ENCODE measurements at places on chromosomes 11 and 22. TPM values are rescaled to one million over a fixed set of nuclear protein-coding genes. Genes with fewer than 3 reads are reported as not detected.

Gene RIC8A
- 226 TPM for total RNA-seq

Gene OR51B4
- not detected for total RNA-seq

Gene DDX25
- total RNA-seq, result not detected

Gene LINC01488
- not detected for total RNA-seq

Gene CRYBB2
- not detected for total RNA-seq

- H3K4me3 ChIP-seq, result no peak overlapping the region
- no peak overlapping the region for H3K27ac ChIP-seq
- H3K27me3 ChIP-seq, result no peaks in the 10 kb centered on the region
- H3K4me1 ChIP-seq, result no peaks in the 10 kb centered on the region
- DNase-seq, result peak; percentile 59
These were observed 303.4 kb upstream of the SYN3 start for GRCh38 chr22:33361581-33361980.

DNA sequence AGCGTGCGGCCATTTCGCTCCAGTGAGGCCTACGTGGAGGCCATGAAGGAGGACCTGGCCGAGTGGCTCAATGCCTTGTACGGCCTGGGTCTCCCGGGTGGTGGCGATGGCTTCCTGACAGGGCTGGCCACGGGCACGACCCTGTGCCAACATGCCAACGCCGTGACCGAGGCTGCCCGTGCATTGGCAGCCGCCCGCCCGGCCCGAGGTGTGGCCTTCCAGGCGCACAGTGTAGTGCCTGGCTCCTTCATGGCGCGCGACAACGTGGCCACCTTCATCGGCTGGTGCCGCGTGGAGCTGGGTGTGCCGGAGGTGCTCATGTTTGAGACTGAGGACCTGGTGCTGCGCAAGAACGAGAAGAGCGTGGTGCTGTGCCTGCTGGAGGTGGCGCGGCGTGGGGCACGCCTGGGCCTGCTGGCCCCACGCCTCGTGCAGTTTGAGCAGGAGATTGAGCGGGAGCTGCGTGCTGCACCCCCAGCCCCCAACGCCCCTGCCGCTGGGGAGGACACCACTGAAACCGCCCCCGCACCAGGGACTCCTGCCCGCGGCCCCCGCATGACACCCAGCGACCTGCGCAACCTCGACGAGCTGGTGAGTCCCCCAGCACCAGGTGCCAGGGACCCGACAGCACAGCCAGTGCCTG is 1.8 kb downstream of the GAS2L1 start:
- H3K36me3 ChIP-seq, result no peaks in the 10 kb centered on the region
- DNase-seq, result no peak
- H3K27ac ChIP-seq, result peak overlapping the region; percentile 53
- peaks cover 21% of the 10 kb centered on the region for H3K4me1 ChIP-seq
- H3K27me3 ChIP-seq, result peaks cover under 1% of the 10 kb centered on the region
- H3K4me3 ChIP-seq, result peak overlapping the region; percentile 87

DNA sequence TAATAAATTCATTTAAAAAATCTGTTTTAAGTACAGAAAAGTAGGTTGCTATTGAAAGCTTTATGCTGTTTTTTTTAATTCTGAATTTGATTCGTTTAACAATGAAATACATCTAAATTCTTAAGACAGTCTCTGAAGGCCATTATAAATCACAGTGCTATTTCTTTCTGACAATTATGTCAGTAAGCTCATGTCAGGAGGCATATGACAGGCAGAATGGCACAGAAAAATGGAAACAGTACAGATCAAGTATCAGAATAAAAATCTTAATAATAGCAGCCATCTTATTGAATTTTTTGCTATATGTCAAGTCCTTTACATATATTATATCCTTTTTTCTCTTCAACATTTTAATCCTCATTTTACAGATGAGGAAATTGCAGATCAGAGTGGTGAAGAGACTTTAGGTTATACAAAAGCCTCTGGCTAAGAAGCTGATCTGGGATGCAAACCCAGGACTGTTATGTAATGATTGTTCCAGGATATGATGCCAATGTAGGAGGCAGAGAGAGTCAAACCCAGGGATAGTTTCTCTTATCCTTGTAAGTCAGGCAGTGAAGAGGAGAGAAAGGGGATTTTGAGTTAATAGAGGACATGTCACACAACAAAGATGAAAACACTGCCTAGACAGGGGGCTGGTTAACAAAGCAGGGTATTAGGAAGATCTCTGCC is 283.1 kb upstream of the CCDC90B start:
- no peaks in the 10 kb centered on the region for H3K36me3 ChIP-seq
- DNase-seq, result peak; percentile 14
- peak overlapping the region; percentile 35 for H3K27ac ChIP-seq
- no peak overlapping the region for H3K4me3 ChIP-seq
- H3K27me3 ChIP-seq, result no peaks in the 10 kb centered on the region

DNA sequence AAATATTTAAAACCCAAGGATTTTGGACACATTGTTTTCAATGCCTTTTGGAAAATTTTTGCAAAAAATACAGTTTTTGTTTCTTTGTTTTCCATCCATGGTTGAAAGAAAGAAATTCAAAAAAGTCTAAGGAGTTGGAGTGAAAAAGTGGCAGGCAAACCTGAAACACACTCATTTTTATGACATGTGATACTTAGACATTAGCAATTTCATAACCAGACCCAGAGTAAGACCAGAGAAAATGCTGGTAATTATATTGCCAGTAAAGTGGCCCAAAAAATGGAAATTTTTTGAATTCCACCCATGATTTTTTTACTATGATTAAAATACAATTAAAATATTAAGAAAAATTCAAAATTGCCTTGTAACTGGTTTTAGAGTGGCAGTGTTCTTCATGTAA is 128.2 kb downstream of the SLC17A6 start:
- peak overlapping the region; percentile 83 for H3K27ac ChIP-seq
- DNase-seq, result peak; percentile 56
- H3K27me3 ChIP-seq, result no peaks in the 10 kb centered on the region
- no peaks in the 10 kb centered on the region for H3K36me3 ChIP-seq
- peaks cover 30% of the 10 kb centered on the region for H3K4me1 ChIP-seq

- no peak overlapping the region for H3K27ac ChIP-seq
- H3K27me3 ChIP-seq, result peaks cover 27% of the 10 kb centered on the region
- no peaks in the 10 kb centered on the region for H3K4me1 ChIP-seq
- no peaks in the 10 kb centered on the region for H3K36me3 ChIP-seq
These were observed 51.4 kb downstream of the PKNOX2 start for GRCh38 chr11:125215976-125216375.

DNA sequence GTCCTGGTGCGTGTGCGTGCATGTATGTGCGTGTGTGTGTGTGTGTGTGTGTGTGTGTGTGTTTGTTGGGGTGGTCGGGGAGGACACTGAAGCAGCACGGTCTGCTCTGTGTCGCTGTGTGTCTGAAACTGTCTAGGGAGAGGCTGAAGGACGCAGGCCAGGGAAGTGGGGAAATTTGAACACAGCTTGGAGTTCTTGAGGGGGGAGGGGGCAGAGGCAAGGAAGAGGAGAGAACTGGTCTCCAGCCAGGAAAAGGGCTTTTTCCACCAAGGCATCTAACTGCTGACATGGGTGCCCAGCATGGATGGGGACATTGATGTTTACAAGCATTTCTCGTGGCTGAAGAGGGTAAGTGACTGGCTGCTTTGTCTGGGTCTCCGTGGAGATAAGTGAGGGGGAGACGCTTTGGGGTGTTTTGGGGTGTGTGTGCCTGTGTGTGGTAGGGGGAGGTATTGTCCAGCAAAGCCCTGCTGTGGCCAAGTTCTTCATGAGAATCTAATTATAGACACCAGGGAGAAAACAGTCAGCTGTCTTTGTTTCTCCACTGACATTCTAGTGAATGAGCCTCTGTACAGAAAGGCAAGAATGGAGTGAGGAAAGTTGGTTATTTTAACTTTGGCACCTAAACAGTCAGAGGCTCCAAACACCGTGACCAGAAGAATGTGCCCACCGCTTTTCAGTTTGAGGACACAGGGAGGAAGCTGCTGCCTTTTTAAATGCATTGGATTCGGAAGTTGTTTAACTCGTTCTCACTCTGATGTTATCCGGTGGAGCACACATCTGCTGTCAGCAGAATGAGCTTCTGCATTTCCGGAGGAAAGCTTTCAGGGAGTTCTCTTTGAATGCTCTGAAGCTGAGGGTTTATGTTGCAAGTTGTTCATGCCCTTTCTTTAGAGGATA is 63.7 kb downstream of the PPFIBP2 start:
- no peaks in the 10 kb centered on the region for H3K36me3 ChIP-seq
- H3K4me3 ChIP-seq, result peak overlapping the region; percentile 62
- DNase-seq, result peak; percentile 66
- peak overlapping the region; percentile 65 for H3K27ac ChIP-seq
- no peaks in the 10 kb centered on the region for H3K27me3 ChIP-seq
- peaks cover 59% of the 10 kb centered on the region for H3K4me1 ChIP-seq

DNA sequence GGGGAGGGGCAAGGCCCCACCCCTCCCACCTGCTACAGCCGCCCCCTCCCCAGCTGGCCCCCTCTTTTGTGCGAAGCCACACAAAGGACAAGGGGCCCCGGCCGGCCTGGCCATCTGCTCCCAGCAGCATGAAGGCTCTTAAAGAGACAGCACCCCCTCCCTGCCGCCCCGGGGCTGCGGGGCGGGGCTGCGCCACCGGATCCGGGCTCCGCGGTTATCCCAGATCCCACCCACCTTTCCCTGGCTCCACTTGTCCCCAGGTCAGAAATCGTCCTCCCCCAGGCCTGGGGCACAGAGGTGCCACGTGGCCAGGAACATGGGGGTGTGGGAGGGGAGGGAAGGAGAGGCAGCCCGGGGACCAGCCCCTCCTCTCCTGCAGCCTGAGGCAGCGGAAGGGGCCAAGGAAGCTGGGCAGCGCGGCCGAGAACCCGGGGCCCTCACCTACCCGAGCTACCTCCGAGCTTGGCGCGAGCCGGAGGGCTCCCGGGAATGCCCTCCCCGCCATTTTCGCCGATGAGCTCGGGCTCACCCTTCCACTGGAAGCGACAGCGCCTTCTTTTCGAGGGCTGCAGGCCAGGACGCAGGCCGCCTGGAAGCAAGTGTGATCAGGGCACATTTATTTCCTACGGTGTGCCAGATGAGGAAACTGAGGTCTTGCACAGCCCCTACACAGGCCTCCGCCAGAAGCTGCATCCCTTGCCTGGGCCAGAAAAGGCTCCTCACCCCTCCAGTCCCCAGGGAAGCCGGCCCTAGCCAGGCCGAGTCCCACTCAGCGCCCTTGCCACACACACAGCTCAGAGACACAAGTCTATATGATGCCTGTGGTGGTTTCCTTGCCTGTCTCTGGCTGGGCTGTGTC is 2.5 kb upstream of the RCOR2 start:
- H3K27me3 ChIP-seq, result no peaks in the 10 kb centered on the region
- H3K4me3 ChIP-seq, result peak overlapping the region; percentile 42
- H3K4me1 ChIP-seq, result peaks cover 13% of the 10 kb centered on the region
- peak; percentile 53 for DNase-seq
- peak overlapping the region; percentile 33 for H3K27ac ChIP-seq

GRCh38 chr11:58927393-58928106 is 11.7 kb upstream of the GLYATL1 start:
- no peaks in the 10 kb centered on the region for H3K36me3 ChIP-seq
- no peaks in the 10 kb centered on the region for H3K27me3 ChIP-seq
- no peak overlapping the region for H3K4me3 ChIP-seq

DNA sequence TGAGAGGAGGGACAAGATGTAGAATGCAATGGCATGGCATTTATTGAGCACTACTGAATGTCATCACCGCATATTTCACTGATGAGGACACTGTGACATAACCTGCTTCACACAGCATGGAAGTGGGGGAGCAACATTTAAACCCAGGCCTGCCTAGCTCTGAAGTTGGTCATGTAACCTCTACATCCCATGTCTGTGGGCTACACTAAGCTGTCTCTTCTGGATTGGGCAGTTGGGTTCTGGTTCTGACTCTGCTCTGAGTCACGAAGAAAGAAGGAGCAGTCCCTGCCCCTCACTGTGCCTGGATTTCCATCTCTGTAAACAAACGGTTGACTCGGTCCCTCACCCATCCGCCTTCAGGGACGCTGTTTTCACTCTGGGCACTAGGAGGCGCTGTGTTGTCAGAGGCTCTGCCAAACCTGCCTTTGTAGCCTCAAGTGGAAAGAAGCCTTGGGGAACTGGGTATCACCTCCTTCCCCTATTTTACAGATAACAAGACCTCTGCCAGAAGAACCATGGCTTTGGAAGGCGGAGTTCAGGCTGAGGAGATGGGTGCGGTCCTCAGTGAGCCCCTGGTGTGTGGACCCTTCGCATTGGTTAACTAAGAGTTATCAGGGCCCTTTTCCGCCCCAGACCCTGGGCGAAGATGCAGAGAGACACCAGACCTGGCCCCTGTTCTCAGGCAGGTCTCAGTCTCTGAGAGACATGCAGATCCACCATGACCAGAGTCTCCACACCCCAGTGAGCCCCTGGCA is 12.7 kb upstream of the ARHGEF17 start:
- no peaks in the 10 kb centered on the region for H3K36me3 ChIP-seq
- no peak overlapping the region for H3K4me3 ChIP-seq
- H3K27ac ChIP-seq, result peak overlapping the region; percentile 55
- H3K4me1 ChIP-seq, result peaks cover 11% of the 10 kb centered on the region
- peak; percentile 93 for DNase-seq
- no peaks in the 10 kb centered on the region for H3K27me3 ChIP-seq

DNA sequence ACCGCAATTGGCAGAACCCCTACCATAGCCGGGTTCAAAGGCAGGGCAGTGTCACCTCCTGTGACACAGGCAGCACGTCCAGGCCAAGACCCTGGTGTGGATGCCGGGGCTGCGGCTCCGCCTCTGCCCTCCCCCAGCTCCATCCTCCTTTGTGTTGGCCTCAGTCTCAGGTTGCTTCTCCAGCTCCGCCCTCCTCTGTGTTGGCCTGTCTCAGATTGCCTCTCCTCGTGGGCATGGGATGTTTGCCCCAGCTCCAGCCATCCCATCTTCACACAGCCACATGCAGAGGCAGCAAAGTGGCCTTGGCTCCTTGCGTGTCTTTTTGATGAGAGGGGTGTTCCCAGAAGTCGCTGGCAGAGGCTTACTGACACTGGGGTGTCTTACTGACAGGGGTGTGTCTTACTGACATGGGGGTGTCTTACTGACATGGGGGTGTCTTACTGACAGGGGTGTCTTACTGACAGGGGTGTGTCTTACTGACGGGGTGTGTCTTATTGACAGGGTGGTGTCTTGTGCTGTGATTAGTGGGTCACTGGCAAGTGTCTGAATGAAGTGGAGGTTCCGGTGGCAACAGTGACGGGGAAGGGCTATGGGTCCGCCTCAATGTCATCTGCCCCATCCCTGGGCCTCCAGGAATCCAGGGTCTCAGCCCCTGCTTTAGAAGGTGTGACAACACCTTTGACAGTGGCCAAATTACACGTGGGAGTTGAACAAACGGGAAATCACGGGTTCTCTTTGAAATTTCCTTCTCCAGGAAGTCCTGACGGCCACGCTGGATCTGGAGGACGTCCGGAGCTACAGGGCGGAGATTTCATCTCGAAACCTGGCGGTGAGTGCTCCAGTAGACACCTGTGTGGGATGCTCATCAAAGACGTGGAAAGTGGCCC is 24.9 kb downstream of the NADSYN1 start:
- no peaks in the 10 kb centered on the region for H3K27me3 ChIP-seq
- H3K4me1 ChIP-seq, result no peaks in the 10 kb centered on the region
- H3K36me3 ChIP-seq, result peaks cover 7% of the 10 kb centered on the region
- H3K27ac ChIP-seq, result no peak overlapping the region
- no peak for DNase-seq

- peaks cover 19% of the 10 kb centered on the region for H3K4me1 ChIP-seq
- DNase-seq, result no peak
- H3K27ac ChIP-seq, result no peak overlapping the region
These were observed 34.5 kb downstream of the PIK3C2A start for GRCh38 chr11:17173332-17173731.

Measured in GM23248 (cell line).